ENCODE measurements at places on chromosomes 6 and 20.
A peak's percentile ranks its signal among the peaks of the same experiment; 100 is the strongest.

DNA sequence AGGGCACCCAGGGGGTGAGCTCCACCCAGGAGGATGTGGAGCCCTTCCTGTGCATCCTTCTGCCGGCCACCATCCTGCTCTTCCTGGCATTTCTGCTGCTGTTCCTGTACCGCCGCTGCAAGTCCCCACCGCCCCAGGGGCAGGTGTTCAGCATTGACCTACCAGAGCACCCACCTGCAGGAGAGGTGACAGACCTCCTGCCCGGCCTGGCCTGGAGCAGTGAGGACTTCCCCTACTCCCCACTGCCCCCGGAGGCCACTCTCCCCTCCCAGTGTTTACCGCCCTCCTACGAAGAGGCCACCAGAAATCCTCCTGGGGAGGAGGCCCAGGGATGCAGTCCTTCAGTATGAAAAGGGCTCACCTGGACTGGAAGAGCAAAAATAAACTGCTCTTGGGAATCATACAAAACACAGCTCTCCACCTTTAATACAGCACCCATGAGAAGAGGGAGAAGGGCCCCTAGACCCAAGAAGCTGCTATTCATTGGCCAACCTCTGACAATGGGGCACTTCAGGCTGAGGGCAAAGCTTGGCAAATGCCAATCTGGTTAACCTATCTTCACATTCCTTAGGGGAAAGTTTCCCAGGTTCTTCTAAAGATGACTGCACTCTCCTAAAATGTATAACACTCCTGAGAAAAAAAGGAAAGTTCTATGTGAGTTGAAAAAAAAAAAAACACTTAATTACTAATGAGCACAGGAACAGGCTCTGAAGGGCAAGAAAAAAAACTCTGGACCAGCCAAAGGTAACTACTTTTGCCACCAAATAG is 5.0 kb downstream of the SMIM28 start:
- no peak for DNase-seq

- DNase-seq = no peak
Observed at GRCh38 chr6:134323698-134324097, 5.8 kb upstream of the SGK1 start.

DNA sequence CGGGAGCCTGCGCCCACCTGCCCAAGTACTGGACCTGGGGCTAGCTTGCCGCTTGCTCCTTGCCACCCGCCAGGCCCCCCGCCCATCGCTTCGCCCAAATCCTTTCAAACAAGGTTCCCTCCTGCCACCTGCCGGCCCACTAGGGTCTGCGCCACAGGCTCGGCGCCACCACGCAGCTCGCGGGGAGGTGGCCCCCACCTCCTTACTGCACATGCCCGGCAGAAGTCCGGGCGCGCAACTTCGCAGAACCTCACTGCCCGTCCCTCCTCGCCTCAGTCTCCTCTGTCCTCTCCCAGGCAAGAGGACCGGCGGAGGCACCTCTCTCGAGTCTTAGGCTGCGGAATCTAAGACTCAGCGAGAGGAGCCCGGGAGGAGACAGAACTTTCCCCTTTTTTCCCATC is 11.2 kb downstream of the GNAS-AS1 start:
- DNase-seq = peak; percentile 24

GRCh38 chr6:98828211-98828788 is 6.1 kb upstream of the POU3F2 start:
- DNase-seq = no peak

GRCh38 chr6:18510644-18511033 is 123.5 kb downstream of the RNF144B start:
- no peak for DNase-seq

DNA sequence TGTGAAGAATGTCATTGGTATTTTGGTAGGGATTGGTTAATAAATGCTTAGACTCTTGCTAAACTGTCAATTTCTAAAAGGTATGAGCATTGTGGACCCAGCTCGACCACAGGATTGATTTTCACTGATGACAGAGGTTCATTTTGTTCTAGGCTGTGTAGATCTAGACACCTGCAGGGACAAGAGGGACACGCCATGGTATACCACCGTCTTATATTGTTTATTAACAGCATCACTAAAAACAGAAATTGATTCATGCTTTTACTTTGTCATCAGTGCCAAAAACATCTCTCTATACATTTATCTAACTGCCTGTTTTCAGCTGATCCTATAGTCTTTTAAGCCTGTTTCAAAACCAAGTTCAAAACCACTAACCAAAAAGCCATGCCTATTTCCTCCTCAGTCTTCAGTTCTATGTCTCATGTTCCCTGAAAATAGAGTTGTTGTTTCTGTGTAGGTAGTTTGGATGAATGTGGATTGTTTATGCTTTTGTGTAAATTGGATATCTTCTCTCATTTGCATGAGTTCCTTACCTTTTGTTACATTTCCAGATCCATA is 109.8 kb downstream of the JAG1 start:
- no peak for DNase-seq

DNA sequence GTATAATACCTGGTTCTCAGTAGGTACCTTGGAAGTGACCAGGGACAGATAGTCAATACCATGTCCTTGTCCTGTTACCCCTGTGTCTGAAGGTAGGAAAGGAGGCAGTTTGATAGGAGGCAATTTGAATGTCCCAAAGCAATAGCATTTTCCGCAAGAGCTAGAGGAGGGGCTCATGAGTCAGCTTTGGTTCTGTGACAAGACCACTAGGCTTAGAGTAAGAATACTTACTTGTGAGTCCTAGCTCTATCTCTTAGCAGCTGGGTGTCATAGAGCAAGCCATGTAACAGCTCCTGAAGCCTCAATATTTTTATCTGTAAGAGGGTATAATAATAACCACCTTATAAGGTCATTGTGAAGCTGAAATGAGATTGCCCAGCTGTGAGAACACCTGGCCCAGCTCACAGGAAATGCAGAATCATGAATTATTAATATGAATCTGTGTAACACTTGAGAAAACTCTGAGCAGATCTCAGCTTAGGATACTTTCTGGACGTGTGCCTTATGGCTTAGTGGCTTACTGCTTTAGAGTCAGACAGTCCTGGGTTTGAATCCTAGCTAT is 58.6 kb downstream of the DAAM2 start:
- no peak for DNase-seq

DNA sequence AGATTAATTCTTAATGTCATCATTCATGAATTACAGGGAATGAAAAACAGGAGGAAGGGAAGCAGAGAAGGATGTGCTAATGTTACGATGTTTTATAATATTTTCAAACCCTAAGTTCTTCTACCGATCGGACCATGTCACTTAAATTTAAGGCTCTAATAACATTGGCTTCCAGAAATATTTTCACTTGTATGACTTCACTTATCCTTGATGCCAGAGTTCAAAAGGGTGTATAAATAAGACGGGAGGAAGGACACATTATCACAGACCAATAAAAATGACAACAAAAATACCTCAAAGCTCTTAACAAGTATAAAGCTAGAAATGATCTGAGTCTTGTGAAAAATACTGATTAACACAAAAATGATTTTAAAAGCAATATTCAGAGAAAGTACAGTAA is 370.4 kb upstream of the CITED2 start:
- no peak for DNase-seq

DNA sequence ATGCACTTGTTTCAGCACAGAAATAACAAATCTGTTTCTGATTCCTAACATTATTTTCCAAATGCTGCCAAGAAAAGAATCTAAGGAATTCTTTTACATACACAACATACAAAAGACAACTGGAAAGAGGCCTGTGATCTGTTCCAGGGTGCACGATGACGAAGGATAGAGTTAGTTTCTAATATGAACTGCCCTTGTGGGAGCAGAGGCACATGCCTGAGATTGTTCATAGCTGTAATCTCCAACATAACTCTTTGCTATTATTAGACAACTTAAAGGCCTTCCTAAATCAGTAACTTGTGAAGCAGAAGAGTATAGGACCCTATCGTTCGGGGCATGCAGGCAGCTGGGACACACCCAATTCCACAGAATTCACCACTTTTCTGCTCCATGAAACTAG is 41.2 kb upstream of the NHSL1 start:
- DNase-seq = no peak

DNA sequence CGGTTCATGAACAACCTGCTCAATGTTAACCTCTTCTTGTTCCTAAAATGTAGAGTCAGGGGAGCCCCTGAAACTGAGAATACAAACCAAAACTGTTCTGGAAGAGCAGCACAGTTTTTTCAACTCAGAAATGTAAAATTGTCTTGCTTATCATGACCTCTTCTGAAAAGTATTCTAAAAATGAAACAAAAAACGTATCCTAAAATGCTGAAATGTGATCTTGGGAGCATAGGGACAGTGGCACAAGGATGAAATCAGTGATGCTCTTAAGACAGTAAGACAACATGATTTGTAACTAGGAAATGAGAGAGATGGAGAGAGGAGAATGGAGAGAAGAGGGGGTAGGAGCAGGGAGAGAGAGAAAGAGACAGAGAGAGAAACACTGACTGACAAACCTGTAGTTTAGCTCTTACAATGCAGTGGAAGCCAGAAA is 27.5 kb downstream of the NCOA7 start:
- no peak for DNase-seq

GRCh38 chr20:5844063-5844681 is 94.0 kb downstream of the SHLD1 start:
- DNase-seq = no peak

- no peak for DNase-seq
Observed at GRCh38 chr6:13397359-13398068, 69.2 kb upstream of the TBC1D7 start.

- DNase-seq = no peak
Observed at GRCh38 chr6:121497970-121498375, 62.5 kb downstream of the GJA1 start.

GRCh38 chr6:47023573-47023972 is 18.6 kb downstream of the ADGRF1 start:
- DNase-seq = no peak

GRCh38 chr6:38982470-38982869 is 66.1 kb upstream of the GLP1R start:
- DNase-seq = no peak

GRCh38 chr6:1613688-1614447 is 4.2 kb downstream of the FOXC1 start:
- no peak for DNase-seq

DNA sequence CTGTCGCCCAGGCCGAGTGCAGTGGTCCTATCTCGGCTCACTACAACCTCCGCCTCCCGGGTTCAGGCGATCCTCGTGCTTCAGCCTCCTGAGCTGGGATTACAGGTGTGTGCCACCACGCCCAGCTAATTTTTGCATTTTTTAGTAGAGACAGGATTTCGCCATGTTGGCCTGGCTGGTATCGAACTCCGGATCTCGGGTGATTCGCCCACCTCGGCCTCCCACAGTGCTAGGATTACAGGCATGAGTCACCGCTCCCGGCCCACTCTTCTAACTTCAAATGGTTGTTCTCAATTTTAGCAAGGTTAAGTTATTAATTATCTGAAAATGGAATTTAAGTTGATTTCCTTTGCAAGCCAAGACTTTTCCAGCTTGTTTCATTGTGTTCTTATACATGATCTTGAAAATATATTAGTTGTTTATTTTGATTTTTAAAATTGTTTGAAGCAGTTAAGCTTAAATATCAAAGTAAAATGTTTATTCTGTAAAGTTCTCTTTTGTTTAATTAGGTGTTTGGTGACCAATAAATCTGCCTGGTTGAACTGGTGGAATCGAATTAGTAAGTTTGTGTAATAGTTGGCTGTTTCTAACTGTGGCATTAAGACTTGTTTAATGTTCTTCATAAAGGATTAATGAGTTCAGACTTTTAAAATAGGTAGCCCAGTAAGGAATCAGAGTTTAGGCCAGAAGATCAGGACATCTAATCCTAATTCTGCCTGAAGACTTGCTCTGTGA is 2.3 kb downstream of the PM20D2 start:
- no peak for DNase-seq

GRCh38 chr6:148144917-148145521 is 197.6 kb upstream of the SASH1 start:
- DNase-seq = peak; percentile 52

GRCh38 chr6:23316131-23316530 is 746.8 kb downstream of the HDGFL1 start:
- DNase-seq = peak; percentile 6

GRCh38 chr6:170473301-170473717 is 79.8 kb downstream of the PSMB1 start:
- no peak for DNase-seq

DNA sequence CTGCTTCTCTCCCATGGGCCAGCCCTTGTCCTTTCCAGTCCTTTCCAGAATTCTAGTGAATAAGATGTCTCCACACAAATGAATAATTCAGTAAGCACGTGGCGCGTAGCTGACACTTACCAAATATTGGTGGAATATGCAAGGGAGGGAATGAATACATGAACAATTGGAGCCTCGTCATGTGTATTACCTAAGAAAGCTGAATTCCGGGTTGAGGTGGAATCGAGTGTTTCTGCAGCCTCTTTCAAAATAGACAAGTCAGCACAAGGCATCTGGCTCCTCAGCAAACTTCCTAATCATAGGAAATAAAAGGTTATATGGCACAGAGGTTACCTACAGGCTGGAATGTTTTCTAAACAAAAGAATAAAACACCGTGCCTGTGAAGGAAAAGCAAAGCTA is 47.0 kb upstream of the NT5E start:
- no peak for DNase-seq

DNA sequence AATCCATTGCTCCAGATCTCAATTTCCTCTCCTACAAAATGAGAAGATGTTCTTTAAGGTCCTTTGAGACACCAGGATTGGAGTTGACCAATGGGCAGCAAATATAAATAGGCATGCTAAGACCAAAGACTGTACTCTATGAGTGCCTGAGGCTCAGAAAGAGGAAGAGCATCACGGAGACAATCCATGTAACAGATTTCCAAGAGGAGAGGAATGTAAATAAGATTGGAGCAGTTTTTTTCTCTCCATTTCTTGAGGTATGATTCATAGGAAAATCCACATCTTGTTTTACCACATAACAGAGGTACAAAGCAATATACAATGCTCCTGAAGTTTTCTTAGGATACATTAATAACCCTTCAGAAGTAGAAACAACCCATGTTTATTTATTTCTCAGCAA is 109.8 kb downstream of the UBE3D start:
- no peak for DNase-seq

DNA sequence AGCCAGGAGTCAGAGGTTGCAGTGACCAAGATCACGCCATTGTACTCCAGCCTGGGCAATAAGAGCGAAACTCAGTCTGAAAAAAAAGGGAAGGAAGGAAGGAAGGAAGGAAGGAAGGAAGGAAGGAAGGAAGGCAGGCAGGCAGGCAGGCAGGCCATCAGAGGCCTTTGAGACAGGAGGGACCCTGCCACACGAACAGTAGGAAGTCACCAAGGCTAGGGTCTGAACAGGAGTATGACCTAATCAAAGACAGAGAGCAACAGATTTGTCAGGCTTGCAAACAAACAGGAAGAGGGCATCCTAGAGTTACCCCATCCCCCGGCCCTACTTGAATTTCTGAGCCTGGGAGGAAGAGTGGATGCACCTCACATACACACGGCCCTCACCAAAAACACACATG is 67.1 kb downstream of the FGD2 start:
- DNase-seq = no peak

DNA sequence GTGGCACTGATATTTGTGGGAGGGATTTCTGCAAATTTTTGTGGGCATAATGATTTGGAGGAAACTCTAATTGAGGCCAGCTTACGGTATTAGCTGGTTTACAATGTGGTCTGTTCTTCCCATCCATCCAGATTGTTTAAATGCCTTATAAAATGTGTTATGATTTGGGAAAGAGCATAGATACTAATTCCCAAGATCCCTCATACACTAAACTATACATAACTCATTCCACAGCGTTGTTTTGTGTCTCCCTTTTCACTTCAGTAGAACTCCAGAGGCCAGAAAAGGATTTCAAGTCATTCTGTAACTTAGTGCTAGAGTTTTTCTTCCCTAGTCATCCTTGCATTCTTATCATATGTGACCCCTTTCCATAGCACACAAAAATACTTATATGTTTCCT is 292.6 kb upstream of the NT5E start:
- no peak for DNase-seq
